ENCODE measurements at places on chromosomes 1 and 21. TPM values are rescaled to one million over a fixed set of nuclear protein-coding genes. Genes with fewer than 3 reads are reported as not detected.

The TCHHL1 gene
- not detected for total RNA-seq

- no peak overlapping the region for H3K27ac ChIP-seq
- no peaks in the 10 kb centered on the region for H3K4me1 ChIP-seq
- no peaks in the 10 kb centered on the region for H3K36me3 ChIP-seq
- H3K27me3 ChIP-seq, result no peaks in the 10 kb centered on the region
- DNase-seq, result no peak
- H3K4me3 ChIP-seq, result no peak overlapping the region
These were observed 40.7 kb upstream of the GPR37L1 start for GRCh38 chr1:202081992-202082391.

DNA sequence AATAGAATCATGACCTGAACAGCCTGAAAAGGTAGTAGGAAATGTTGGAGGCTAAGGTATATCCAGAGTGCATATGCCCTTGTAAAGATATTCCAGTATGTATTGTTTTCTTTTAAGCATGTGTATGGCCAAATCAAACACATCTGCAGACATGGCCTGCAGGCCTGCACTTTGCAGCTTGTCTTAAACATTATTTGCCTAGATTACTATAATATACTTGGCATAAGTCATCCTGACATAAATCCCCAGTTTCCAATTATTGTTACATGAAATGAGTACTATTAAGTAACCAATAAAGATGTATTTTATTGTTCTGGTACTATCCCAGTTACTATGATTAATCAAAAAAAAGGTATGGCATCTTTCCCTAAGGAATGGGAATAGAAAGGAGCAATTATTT lies 169.1 kb upstream of the PTBP2 start:
- no peaks in the 10 kb centered on the region for H3K4me1 ChIP-seq
- no peaks in the 10 kb centered on the region for H3K27me3 ChIP-seq
- H3K27ac ChIP-seq, result no peak overlapping the region
- DNase-seq, result no peak

The DNM3 gene
- 1.0 TPM for total RNA-seq

The TSPEAR gene
- total RNA-seq, result not detected

The STYXL2 gene
- total RNA-seq, result 149 TPM

DNA sequence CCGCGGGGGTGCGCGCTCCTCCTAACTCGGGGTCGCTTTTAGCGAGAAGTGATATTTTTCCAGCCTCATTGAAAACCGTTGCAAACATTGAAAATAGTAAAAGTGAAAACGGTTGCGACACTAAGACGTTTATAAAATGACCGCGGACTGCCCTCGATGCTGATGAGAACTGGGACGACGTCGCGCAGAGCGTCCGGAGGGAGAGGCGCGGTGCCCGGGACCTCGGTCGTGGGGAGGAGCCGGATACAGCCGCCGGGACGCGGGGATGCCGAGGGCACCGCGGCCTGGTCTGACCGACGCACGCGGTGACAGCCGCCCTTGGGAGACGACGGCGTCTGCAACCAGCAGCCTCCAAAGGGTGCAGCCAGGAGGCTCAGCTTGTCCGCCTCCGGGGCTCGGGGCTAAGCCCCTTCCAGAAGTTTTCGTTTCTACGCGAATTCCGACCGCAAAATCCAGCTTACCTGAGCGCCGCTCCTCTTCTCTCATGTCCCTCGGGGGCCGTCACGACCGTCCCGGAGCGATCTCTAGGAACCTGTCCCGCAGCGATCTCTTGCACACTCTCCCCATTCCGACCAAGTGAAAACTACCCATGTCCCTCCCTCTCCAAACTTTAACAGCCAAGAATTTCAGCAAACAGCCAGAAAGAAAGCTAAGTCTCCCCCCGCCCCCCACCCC lies 144.4 kb upstream of the ETS2 start:
- H3K4me3 ChIP-seq, result peak overlapping the region; percentile 50
- no peak overlapping the region for H3K27ac ChIP-seq
- peaks cover 76% of the 10 kb centered on the region for H3K27me3 ChIP-seq
- H3K36me3 ChIP-seq, result no peaks in the 10 kb centered on the region
